ENCODE measurements at places on chromosomes 5 and 9. TPM values are rescaled to one million over a fixed set of nuclear protein-coding genes. Genes with fewer than 3 reads are reported as not detected.

GRCh38 chr9:18905028-18905882 lies 127.8 kb downstream of the SAXO1 start:
- no peak for DNase-seq

GRCh38 chr5:142852416-142853198 lies 82.4 kb downstream of the ARHGAP26 start:
- DNase-seq: no peak

DNA sequence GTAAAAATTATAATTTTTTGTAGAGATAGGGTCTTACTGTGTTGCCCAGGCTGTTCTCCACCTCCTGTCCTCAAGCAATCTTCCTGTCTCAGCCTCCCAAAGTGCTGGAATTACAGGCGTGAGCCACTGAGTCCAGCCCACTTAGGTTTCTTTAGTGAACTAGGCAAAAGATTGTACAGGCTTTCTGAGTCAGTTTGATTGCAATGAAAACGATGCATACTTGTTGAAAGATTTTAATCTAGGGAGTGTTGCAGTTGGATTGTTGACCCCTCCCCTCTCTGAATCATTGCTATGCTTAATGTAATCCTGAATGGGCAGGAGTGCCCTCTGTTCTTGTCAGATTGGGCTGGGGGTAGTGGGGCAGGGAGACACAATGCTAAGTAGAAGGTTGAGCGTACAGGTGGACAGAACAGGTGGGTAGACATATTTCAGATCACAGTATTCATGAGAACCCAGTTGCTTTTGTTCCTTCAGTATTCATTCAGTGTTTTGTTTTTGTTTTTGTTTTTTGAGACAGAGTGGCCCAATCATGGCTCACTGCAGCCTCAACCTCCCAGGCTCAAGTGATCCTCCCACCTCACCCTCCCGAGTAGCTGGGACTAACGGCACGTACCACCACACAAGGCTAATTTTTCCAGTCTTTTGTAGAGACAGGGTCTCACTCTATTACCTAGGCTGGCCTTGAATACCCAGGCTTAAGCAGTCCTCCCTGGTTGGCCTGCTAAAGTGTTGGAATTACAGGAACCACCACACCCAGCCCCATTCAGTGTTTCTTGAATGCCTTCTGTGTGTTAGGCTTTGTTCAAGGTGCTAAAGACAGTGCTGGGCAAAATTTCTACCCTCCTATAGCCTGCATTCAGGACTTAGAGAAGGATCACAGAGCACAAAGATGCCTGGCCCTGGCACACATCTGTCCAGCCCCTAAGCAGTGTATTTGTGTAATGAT lies 70.1 kb downstream of the KIAA1958 start:
- DNase-seq: no peak

DNA sequence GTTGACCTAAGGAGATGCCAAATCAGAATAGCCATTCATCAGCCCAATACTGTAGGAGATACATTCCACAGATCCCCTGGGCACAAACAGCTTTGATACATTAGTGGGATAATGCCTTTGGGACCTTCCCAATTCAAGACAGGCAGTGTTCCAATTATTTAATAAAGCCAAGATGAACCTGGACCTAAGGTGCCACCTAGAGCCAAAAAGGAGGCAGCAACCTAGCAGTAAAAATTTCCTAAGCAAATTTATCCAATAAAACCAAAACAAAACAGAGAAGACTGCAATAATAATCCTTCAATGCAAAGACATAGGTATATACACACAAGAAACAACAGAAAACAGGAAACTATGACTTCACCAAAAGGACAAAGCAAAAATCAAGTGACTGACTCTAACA lies 253.0 kb downstream of the HINT1 start:
- no peak for DNase-seq

- no peak for DNase-seq
Measured at GRCh38 chr5:146781157-146781556, 97.4 kb downstream of the PPP2R2B start.

DNA sequence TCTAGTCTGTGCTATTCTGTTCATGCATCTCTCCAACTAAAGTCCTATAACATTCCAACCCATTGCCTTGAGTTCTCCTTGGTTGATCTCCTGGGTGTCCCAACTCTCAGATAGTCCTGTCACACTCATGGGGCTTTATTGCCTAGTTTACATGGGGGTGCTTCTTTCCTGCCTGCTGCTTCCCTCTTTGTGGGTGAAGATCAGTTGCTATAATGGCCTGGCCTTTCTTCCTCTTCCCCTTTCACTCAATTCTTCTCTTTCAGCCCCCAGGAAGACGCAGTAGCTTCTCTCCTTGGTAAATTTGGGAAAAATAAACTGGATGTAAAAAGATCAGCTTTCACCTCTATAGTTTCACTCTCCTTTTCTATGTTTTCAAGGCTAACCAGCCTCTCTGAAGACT lies 66.5 kb downstream of the PTCD2 start:
- no peak for DNase-seq

DNA sequence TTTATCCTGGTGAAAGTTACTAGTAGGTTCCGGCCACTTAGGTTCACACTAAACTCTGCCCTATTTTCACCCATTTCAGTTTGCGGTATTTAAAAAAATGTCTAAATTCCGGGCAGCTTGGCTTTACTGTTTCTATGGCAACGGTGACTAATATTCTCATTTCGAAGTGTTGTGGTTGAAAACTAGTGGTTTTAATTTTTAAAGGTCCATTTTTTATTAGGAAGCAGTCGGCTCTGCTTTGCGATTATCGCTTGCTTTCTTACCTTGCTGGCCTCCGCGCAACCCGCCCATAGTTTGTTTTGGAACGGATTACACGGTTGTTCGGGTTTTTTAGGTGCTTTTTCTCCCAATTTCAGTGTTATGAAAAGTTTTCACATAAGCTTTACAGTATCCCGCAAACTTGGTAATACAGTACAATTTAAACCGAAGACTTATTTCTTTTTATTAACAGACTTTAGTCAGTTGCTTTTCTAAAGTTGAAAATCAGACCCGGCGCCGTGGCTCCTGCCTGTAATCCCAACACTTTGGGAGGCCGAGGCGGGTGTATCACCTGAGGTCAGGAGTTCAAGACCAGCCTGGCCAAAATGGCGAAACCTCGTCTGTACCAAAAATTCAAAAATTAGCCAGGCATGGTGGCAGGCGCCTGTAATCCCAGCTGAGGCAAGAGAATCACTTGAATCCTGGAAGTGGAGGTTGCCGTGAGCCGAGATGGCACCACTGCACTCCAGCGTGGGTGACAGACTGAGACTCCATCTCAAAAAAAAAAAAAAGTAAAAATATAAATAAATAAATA lies 1.6 kb downstream of the KDM4C start:
- no peak for DNase-seq

Gene SWI5
- total RNA-seq: 17.4 TPM
